HuH-7.5 (cell line): ENCODE measurements at places on chromosomes 5 and 9.

- no peak for DNase-seq
Measured at GRCh38 chr5:75567710-75568109, 43.5 kb upstream of the ANKDD1B start.

- no peak for DNase-seq
Measured at GRCh38 chr5:66840511-66841013, 244.4 kb downstream of the MAST4 start.

DNA sequence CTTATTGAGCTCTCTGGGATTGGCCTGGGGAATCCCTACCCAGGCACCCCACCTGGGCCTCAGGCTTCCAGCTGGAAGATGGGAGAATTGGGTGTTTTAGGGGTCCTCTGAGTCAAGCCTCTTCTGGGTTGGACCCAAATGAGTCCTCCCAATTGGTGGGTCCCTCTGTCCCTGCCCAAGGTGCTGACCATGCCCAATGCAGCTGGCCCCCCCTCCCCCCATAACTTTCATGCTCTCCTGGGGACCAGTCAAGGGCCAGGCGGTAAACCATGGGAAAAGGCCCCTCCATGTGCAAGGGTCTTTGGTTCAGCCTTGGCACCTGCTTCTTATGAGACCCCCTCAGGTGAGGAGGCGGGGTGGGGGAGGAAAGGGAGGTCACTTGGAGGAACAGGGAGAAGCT, 3.4 kb upstream of the PSD2 start:
- DNase-seq: no peak

DNA sequence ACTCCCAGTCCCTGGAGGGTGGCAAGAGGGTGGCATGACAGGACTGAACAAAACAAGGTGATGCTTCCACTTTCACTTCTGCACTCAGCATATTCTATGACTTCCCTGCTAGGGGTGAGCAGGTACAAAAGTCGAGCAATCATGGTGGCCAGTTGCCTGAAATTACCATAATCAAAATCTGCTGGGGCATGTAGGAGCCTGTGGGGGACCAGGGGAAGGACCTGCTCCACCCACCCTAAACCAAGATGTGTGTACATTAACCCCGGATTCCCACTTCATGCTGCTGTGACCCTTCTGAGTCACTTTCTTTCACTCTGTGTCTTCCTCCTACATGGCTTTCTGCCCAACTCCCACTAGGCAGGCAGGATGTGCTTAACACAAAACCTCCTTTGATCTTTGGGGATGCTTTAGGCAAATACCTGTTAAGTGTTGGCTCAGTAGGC, 73.3 kb upstream of the PHF24 start:
- DNase-seq: no peak

- no peak for DNase-seq
Measured at GRCh38 chr9:92655896-92656536, 13.9 kb downstream of the IPPK start.

GRCh38 chr5:180470966-180471582, 23.1 kb upstream of the CNOT6 start:
- DNase-seq: peak; percentile 82

DNA sequence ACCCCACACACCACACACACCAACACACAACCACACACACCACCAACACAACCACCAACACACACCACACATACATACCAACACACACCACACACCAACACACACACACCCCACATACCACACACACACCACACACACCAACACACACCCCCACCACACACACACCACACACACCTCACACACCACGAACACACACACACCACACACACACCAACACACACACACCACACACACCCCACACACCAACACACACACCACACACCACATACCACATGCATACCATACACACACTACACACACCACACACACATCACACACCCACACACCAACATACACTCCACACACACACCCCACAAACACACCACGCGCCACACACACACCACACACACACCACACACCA, 171.4 kb downstream of the GOLPH3 start:
- DNase-seq: no peak

DNA sequence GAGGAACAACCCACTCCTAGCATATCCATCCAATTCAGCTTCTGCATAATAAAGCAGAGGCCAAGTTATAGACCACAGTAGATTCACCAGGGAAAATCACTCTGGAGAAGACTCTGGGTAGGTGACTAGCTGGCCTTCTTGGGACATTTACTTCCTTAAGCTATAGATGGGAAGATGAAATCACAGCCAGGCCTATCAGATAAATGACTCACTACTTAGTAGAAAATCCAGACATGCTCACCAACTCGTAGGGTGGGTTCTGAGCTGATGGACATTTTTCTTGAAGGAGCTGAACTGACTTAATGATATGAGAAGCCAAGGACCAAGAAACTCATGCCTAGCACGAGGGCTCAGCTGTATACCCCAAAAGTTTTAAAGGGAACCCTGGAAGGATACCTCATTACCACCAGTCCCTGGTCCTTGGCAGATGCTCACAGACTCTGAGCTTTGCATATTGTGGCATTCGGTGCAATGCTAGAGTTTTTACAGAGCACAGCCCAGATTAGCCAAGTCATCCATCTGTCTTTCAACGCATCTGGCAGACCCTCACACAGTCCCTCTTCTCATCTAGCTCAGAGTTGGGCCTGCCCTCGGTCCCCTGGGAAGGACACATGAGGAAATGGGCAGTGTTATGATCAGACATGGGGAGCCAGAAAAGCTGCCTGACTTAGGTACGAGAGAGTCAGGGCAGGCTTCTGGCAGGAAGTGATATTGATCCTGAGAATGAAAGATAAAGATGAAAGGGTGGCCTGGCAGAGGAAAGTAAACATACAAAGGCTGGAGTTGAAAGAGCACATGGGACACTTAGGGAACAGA, 15.0 kb downstream of the ACSL6 start:
- DNase-seq: peak; percentile 27

GRCh38 chr9:112149211-112149610, 25.9 kb downstream of the SUSD1 start:
- no peak for DNase-seq

DNA sequence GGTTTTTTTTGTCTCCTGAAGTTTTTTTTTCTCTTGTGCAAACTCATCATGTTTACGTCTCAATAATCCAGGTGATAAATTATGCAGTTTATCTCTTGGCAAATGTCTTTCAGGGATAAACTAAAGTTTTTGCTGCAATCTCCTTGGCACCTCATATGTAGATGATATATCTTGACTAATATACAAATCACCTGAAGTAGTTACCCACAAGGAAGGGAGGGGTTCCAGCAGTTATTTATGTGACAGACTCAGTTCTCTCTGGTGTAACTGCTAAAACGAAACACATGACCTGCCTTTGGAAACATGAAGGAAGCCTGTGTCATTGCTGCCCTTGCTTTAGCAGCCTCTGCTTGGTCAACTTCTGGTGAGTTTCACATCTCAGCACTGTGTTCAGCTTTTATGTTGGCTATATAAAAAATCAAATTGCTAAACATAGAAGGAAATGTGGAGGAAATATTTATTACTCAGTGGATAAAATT, 39.3 kb upstream of the KIAA1958 start:
- no peak for DNase-seq

DNA sequence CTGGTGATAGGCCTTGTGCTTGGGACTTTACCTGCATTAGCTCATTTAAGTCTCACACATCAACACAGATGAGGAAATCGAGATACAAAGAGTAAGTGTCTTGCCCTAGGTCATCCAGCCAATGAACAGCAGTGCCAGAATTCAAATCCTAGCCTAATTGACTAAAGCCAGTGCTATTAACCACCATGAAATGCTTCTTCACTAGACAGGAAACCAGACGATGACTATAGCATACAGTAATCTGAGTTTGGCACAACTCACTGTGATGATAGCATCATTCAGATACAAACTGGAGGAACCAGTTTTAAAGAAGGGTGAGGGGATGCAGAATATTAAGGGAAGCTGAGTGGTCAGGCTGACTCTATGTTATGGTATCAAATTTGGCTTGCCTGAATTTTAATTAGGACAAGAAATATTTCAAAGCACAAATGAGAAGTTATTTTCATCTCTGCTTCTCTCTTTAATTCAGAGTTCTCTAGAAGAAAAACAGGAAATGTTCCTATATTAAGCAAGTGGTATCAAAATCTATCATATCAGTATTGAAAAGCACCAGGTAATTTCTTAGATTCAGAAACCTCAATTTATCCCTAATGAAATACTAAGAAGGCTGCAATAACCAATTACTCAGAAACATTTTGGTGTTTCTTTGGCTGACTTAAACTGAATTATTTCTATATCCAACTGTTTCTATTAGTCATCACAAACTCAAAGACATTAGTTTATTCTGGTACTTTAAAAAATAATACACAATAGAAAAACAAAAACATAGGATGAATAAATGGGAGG, 147.0 kb upstream of the RASA1 start:
- no peak for DNase-seq

DNA sequence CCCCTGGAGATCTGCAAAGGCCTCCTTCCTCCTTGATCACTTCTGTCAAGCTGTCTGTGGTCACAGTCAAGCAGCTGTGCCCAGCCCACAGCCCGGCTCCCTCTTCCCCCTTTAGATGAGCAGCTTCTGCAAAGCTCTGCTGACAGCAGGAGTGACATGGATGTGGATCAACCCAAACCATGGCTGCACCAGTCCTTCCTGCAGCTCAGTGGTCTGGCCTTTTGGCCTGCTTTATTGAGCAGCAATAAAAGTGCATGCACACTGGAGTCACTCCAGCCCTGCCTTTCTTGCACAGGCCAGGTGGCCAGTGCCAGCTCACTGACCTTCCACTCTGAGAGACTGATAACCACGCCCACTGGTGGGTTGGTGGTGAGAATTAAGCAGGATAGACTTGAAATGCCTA, 91.3 kb upstream of the OTULINL start:
- no peak for DNase-seq

- no peak for DNase-seq
Measured at GRCh38 chr5:169652057-169652456, 15.0 kb downstream of the DOCK2 start.

GRCh38 chr5:1392261-1392660, 47.4 kb upstream of the CLPTM1L start:
- no peak for DNase-seq

- no peak for DNase-seq
Measured at GRCh38 chr5:172505403-172505759, 51.1 kb upstream of the SH3PXD2B start.

GRCh38 chr5:77305956-77306355, 95.5 kb downstream of the PDE8B start:
- DNase-seq: no peak

- DNase-seq: no peak
Measured at GRCh38 chr9:8088477-8088876, 288.9 kb upstream of the DMAC1 start.

GRCh38 chr9:74940600-74940999, 12.1 kb downstream of the C9orf40 start:
- no peak for DNase-seq

GRCh38 chr5:167565189-167565954, 726.1 kb upstream of the WWC1 start:
- peak; percentile 12 for DNase-seq

DNA sequence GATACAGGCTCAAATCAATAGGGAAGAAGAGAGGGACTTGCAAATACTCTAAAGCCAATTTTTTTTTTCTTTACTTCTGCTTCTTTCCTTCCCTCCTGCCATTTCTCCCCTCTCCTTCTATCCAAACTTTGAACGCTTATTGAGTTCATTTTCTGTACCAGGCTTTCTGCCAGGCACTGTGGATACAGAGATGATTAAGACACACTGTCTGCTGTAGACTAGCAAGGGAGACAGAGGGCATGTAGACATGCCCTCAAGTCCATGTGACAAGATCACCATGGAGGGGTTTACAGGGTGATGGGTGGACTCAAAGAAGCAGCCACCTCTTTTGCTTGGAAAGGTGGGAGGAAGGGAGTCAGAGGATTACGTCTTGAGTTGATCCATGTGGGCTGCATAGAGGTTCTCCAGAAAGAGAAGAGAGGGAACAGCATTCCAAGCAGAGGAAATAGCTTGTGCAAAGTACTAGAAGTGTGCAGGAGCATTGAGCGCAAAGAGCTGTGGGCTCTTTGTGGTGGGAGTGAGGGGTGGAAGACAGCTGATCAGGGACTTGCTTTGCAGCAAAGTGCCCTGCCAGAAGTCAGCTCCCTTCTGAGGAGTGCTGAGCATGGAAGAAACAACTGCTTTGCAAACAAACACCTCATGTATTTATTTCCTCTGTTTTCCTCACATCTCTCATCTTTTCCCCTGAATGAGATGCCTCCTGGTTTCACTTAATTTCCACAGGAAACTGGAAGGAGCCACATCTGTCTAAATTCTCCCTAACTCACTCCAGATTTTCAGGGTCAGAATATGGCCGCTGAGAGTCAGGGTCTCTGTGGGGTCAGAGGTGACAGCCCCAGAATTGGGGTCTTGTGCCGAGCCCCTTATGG, 64.4 kb upstream of the COL15A1 start:
- no peak for DNase-seq

DNA sequence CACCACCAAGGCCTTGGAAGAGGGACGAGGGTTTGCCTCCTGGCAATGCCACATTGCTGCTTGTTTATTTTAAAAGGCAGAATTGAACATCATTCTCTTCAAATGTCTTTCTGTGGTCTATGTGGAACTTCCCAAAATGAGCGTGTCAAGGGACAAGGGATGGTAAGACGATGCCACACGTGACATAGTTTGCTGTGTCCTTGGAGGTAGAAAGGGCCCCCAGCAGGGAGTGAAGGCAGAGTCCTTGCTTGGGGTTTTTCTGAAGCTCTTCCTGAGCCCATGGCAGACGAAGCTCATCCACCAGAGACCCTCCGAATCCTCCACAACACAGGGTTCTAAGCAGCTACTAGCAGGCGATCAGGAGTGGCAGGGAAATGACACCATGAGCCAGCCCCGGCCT, 28.3 kb downstream of the PRRX2 start:
- no peak for DNase-seq

- no peak for DNase-seq
Measured at GRCh38 chr9:86082870-86083269, 16.5 kb downstream of the GOLM1 start.

DNA sequence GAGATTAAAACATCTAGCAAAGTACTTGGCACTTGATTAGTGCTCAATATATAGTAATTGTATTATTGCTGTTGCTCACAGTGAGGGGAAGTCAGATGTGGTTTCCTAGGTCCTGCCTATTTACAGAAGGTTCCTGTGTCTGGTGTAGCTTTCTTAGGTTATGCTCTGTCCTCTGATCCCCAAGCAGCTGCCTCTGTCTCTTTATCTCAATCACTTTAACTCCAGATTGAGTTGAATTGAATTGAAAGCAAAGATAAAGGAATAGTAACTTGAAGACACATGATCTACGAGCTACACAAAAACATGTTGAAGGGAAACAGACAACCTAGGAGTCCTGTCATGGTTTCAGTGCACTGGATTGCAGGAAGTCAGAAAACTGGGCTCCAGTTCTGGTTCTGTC, 113.9 kb upstream of the ADAMTSL1 start:
- DNase-seq: no peak

GRCh38 chr5:41761663-41762062, 108.6 kb downstream of the OXCT1 start:
- no peak for DNase-seq

GRCh38 chr9:84322828-84323227, 17.7 kb downstream of the SLC28A3 start:
- no peak for DNase-seq

DNA sequence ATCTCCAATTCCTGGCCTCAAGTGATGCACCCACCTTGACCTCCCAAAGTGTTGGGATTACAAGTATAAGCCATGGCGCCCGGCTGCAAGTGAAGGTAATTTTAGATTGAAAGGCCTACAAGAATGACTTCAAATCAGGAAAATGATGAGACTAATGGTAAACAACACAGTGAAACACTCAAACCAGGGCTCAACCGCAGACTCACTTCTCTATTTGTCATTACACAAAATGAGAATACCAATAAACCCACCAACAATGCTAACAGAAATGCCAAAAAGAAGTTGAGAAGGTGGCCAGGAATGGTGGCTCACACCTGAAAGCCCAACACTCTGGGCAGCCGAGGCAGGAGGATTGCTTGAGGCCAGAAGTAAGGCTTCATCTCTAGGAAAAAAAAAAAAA, 92.1 kb downstream of the UBAP2 start:
- DNase-seq: no peak
